ENCODE measurements at places on chromosomes 2 and 18.

DNA sequence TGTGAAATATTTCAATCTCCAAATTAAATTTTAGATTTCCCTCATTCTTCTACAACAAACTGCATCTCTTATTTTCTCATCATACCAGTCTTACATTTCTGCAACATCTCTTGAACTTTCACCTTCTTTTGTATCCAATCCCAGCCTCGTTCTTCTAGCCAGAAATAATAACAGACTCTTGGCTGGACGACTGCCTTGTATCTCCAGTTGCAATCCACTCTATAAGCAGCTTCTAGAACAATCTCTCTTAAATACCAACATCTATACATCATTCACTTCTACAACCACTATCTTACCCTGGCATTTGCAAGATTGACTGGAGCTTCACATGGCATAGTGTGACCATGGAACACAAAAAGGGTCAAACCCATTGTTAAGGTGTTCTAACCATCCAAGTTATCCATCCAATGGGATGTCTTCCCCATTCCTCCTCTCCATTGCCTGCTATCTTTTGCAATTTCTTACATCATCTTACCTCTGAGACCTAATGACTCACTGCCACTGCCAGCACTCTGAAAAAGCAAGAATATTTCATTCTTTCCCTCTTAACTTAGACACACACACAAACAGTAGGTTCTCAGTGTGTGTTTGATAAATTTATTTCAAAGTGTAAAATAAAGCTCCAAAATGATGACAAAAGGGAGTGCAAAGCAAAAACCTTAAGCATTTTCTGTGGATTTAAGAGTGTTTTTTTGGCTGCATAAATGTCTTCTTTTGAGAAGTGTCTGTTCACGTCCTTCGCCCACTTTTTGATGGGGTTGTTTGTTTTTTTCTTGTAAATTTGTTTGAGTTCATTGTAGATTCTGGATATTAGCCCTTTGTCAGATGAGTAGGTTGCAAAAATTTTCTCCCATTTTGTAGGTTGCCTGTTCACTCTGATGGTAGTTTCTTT is 145.6 kb downstream of the METTL4 start:
- DNase-seq: no peak

GRCh38 chr2:69387770-69388481 is 899 bp upstream of the GFPT1 start:
- DNase-seq: no peak

- no peak for DNase-seq
These were observed 3.4 kb downstream of the SDC1 start for GRCh38 chr2:20221555-20221973.

- no peak for DNase-seq
These were observed 95.3 kb upstream of the BZW1 start for GRCh38 chr2:200716386-200716785.

GRCh38 chr2:20415511-20415918 is 31.4 kb upstream of the RHOB start:
- DNase-seq: no peak

GRCh38 chr18:6022845-6023244 is 127.5 kb upstream of the TMEM200C start:
- no peak for DNase-seq

Data from activated CD8-positive, alpha-beta memory T cell treated with anti-CD3 and anti-CD28 coated beads for 1 hour (primary cell).